ENCODE measurements at places on chromosomes 2 and 18.

DNA sequence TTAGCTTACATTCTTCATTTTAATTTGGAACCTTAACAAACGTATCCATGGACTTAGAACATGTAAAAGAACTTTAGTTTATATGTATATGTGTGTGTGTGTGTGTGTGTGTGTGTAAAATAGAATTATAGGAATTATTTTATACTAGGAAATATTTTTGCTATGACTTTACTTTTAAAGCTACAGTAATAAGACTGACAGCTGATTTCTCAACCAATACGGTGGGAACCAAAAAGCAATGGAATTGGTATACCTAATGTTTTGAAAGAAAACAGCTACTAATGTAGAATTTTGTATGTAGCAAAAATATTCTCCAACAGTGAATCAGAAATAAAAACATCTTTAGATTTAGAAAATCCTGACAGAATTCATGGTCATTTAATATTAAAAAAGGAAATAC lies 146.5 kb upstream of the ARL4C start:
- no peak for DNase-seq

GRCh38 chr2:98498703-98499440 lies 54.2 kb downstream of the INPP4A start:
- DNase-seq: no peak

GRCh38 chr2:49004036-49004626 lies 150.2 kb downstream of the FSHR start:
- no peak for DNase-seq

DNA sequence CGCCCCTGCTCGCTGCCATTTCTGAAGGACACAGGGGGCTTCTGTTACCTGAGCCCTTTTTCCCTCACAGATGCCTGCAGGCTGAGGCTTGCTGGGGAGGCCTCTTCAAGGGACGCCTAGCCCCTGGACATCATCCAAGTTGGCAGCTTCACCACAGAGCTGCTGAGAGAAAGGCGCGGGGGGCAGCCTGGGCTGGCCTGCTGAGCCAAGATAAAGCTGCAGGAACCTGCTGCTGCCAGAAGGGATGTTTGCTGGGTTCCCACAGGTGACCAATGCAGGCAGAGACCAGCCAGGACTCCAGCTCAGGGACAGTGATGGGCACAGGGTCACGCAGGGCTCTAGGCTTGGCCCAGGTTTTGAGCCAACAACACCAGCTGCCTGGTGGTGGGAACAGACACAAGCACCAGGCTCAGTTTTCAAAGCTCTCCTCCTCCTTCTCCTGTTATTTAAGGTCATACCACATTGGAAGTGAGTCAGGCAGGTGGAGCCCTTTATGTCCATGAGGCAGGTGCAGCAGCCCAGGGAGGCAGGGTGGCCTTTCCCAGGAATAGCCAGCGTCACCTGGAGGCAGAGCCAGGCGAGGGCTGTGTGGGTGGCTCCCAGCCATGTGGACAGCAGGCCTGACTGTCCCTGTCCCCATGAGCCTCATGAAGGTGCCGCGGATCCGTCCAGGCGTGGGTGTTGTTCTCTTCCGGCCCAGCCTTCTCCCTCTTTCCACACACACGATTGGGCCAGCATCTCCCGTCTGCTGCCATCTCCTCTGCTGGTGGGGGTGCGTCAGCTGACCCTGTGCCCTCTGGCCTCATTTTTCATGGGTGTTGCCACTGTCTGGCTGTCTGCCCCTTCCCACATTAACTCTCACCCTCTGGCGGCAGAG lies 515.5 kb upstream of the MYT1L start:
- DNase-seq: peak; percentile 74

DNA sequence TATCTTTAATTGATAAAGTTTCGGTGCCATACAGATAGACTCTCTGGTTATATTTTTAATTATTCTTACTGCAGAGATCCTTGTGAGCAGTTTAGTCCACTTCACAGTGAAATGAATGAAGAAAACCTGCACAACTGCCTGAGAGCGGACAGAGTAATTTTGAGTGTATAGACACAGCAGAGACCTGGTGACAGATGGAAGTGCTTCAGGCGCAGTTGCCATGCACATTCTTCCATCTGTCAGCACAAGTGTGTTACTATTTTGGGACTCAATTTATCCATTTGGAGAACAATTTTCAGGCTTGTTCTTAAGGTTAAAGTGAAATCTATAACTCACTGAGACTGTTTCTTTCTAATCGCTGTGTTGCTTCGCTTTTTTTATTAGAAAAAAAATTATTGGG lies 147.8 kb upstream of the SPHKAP start:
- DNase-seq: peak; percentile 69

DNA sequence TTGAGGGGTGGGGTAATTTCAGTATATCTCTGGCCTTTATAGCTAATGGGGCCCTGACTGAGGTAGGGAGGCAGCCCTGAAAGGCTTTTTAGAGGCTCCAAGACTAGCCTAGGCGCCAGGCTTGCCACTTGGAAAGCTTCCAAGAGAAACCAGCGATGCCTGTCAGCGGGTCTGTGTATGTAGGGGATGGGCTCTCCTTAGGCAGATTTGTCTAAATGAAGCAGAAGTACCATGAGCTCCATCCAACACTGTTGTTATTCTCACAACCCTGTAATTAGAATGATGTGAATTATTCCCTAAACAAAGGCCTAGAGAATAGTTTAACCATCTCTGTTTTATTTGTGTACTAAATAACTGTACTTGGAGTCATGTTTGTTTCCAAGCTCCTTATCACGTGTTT lies 138.1 kb downstream of the B3GNT2 start:
- DNase-seq: no peak

DNA sequence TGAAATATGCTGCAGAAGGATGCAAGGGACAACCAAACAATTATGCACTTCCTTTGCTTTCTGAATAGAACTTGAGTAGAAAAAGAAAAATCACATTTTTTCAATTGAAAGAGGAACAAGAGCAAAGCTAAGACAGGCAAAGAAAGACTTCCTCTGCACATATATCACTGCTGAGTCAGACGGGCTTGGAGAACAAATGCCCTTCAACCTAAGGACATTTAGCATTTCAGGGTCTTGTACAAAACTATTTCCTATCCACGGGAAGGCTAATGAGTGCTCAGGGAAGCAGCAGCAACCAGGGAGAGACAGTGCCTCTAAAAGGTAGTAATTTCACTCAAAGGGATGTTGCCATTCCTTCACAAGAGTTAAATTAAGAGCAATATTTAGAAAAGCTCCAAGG lies 570.0 kb upstream of the GCFC2 start:
- peak; percentile 47 for DNase-seq

DNA sequence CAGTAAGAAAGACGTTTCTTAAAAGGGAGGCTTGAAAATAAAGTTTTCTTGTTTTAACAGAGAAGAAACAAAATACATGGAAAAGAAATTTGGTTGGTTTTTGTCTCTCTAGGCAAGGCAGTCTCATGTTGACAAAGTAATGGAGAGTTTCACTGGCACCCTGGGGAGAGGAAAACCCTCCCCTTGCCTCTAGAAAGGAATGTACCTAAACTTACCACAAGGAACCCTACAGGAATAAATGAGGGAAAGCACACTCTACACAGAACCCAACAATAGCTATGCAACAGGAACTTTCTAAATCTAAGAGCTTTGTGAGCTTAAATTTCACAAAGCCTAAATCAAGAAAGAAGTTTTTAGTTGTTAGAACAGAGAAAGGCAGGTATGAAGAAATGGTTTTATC lies 37.0 kb downstream of the FIGN start:
- DNase-seq: no peak

DNA sequence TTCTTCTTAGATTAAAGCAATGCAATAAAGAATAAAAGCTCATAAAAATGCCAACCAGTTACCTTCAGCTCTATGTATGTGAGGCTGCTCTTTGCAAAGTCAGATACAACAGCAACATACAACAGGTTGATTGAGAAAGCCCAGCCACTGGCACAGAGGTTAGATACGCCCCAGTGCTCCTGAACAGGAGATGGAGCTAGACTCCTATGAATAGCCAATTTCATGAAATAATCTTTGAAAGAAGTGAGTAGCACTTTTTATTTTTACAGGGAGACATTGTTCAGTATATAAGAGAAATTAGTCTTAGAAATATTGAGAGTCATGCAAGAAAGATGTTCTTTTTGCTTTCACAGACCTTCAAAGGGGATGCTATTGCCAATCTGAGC lies 362.4 kb upstream of the MEX3C start:
- no peak for DNase-seq

DNA sequence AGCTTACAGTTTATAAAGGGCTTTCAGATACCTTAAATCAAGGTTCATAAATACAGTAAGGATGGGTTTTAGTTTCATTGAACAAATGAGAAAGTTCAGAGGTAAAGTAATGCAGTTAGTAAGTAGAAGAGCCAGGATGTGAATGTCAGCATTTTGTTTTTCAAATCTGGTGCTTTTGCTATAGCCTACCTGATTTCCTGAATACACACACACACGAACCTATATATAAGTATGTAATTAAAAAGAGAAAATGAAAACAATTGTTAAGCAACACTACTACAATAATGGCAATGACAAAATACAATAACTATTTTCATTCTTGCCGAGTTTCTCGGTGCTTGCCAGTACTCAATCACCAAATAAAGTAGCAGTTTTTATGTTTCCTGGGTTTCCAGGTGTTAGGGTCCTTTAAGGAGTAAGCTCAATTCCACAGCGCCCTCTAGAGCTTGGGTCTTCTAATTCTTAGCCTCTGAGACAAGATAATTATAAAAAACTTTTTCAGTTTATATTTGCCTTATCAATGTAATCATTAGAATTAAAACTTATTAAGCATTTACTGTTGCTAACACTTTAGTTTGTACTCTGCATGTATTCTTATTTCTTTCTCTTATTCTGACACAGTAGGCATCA lies 512.9 kb upstream of the ACVR2A start:
- no peak for DNase-seq

DNA sequence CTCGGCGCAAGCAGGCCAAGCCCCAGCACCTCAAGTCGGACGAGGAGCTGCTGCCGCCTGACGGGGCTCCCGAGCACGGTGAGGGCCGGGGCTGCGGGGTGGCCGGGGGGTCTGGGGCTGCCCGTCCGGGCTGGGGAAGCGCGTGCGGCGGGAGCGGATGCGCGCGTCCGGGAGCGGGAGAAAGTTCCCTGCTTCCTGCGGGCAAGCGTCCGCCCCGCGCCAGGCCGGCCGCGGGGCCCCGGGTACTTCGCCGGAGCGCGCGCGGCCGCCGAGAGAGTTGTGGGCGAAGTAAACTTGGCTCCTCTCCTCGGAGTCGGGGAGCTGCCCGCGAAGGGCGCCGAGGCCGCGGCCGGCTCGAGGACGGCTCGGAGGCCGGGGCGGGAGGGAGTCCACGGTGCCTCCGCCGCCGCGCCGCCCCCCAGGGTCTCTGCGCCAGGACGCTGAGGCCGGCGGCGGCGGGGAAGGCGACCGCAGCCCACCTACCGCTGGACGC lies 707 bp downstream of the SALL3 start:
- no peak for DNase-seq

GRCh38 chr2:9252002-9252357 lies 45.4 kb downstream of the ASAP2 start:
- DNase-seq: no peak

GRCh38 chr2:101831351-101831865 lies 133.9 kb downstream of the MAP4K4 start:
- peak; percentile 67 for DNase-seq

DNA sequence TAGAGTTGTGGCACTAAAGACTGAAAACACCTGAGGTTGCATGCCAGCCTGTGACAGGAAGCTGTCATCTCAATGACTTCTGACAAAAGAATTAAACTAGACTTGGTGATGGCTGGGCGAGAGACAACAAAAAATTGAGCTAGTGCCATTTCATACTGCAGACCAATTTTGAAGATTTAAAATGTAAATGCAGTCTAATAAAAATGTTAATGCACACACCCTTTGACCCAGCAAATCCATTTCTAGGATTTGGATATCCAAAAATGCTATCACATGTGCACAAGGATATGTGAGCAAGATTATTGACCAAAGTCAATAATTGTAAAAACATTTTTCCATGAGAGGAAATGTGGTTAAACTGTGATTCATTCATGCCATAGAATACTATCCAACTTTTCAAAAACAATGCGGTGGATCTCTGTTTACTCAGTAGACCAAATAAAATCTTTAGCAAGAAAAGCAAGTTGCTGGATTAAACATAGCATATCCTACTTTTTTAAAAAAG lies 5.6 kb downstream of the FBXO36 start:
- no peak for DNase-seq

DNA sequence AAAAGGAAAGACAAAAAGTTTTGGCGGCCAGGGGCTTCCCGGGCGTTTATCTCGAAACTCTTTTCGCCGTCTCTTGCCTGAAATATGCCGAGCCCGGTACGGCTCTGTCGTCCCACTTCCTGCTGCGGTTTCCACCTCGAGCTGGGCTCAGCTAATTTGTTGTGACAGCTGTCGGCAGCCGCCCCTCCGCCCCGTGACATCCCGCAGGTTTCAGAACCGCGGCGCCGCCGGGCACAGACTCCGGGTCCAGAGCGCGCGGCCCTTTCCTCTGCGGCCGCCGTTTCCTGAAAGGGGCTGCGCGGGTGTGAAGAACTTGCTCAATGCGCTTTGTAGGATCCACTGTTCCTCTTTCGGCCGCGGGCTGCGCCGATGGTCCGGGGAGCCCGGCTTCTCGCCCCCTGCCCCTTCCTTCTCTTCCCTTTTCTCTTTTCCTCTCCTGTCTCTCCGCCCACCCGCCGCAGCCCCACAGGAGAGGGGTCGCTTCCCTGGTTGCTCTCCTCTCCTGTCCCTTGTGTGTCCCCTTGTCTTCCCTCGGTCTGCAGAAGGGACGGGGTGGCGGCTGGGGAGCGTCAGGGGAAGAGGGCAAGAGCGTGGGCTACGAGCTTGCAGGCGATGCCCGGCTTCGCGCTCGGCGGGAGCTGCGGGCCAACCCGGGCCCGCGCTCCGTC lies 648 bp downstream of the ARID5A start:
- DNase-seq: no peak

GRCh38 chr2:106841886-106842645 lies 43.9 kb downstream of the ST6GAL2 start:
- DNase-seq: no peak

DNA sequence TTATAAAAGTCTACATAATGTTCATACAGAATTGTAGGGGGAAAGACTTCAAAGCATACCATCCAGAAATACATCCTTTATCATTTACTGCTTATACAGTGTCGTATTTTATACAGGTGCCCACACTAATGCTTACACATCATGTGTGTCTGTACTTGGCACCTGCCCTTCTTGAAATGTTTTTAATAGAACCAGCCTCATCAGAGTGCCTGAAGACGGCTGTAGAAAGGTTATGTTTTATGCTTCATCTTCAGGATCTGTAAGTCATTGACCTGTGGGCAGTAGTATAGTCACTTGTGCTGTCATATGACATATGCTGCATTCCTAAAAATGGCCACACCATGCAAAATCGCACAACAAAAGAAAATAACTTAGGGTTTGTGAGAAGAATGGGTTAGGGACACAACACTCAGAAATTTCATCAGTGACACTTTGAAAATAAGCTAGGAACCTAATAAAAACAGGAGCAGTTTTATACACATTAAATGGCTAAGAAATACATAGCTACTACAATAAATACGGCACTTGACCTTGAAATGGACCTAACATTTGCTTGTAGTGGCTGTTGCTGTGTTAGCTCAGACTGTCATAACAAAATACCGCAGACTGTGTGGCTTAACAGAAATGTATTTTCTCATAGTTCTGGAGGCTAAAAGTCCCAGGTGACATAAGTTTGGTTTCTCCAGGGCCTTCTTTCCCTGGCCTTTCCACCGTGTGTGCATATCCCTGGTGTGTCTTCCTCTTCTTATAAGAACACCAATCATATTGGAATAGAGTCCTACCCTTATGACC lies 112.6 kb downstream of the CERS6 start:
- DNase-seq: no peak

- DNase-seq: no peak
Measured at GRCh38 chr2:200747668-200748618, 63.8 kb upstream of the BZW1 start.

GRCh38 chr18:33603454-33603853 lies 25.4 kb downstream of the ASXL3 start:
- no peak for DNase-seq

- DNase-seq: no peak
Measured at GRCh38 chr2:71797035-71797810, 343.9 kb downstream of the DYSF start.
